ENCODE measurements at places on chromosomes 7 and 10. TPM values are rescaled to one million over a fixed set of nuclear protein-coding genes. Genes with fewer than 3 reads are reported as not detected.

The POT1 gene
- 45.6 TPM for total RNA-seq

The MPP7 gene
- total RNA-seq, result 9.9 TPM

The CYP26A1 gene
- total RNA-seq, result not detected

The C10orf143 gene
- 2.5 TPM for total RNA-seq

The AKR1C1 gene
- 264 TPM for total RNA-seq

The SPDYE2 gene
- total RNA-seq, result not detected

The ANKRD30A gene
- not detected for total RNA-seq

The RET gene
- 0.32 TPM for total RNA-seq

The ANKRD22 gene
- total RNA-seq, result not detected

All from articular chondrocyte of knee joint (primary cell).